Activated naive CD4-positive, alpha-beta T cell (primary cell): ENCODE measurements at places on chromosomes 1 and 21.

DNA sequence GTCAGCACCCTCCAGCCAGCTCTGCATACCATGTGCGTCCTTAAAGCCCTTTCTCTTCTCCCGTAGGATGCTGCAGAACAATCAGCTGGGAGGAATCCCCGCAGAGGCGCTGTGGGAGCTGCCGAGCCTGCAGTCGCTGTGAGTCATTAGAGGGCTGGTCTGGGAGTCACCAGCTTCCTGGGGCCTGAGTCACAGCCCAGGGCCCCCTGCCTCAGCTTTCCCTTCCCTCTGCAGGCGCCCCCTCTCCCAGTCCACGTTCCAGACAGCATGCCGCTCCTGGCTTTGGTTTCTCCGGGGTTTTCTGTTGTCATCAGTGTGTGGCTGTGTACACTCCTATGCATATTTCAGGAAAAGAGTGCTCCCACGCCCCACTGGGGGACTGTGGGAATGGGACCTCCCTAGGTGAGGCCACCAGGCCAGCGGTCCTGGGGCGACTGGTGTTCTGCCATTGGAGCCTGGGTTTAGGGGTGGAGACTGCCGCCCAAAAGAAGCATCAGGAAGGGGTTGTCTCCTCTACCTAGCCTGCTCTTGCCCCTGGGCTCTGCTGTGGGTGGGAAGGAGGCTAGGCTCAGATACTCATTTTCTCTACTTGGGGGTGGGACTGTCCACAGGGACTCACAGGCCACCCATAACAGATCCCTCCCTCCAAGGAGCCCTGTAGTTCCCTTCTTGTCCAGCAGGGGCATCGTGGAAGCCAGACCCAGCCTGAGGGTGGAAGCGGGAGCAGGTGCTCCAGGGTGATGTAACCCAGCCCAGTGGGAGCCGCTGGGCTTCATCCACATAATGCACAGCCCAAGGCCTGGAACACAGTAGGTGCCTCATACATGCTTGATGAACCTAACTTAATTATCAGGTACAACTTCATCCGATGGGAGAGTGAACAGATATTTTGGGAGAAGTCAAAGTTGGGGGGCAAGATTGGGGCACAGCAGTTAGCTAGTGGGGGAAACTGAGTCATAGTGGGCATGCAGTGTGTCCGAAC, 42.5 kb downstream of the LGR6 start:
- DNase-seq, result peak; percentile 22

GRCh38 chr1:209561532-209561931, 22.0 kb upstream of the CAMK1G start:
- no peak for DNase-seq

- no peak for DNase-seq
These were observed 13.1 kb downstream of the UTP11 start for GRCh38 chr1:38025664-38026063.

DNA sequence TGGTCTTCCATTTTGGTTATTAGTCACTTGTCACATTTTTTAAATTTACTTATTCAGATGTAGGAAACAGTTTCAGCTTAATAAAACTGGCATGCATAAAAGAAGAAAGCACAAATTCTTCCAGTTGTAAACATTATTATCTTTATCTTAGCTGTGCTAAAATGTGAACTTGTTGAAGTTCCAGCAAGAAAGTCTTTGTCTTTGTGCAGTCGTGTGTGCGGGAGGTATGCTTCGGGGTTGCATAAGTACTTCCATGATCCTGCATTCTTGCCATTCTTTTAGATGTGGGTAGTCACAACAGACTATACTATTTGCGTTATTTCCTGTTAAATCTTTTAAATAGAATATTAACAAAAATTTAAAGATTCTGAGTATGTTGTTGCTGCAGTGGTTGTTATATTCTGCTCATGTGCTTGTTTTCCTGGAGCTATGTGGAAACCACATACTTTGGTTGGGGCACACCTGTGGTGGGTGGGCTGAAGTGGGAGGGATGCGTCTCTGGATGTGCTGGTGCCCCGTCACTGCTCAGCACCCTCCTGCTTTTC, 49.9 kb downstream of the CBS start:
- DNase-seq, result no peak

GRCh38 chr1:111195002-111195684, 5.3 kb downstream of the DENND2D start:
- DNase-seq, result no peak

GRCh38 chr1:247452447-247453039, 5.4 kb downstream of the OR2B11 start:
- no peak for DNase-seq

DNA sequence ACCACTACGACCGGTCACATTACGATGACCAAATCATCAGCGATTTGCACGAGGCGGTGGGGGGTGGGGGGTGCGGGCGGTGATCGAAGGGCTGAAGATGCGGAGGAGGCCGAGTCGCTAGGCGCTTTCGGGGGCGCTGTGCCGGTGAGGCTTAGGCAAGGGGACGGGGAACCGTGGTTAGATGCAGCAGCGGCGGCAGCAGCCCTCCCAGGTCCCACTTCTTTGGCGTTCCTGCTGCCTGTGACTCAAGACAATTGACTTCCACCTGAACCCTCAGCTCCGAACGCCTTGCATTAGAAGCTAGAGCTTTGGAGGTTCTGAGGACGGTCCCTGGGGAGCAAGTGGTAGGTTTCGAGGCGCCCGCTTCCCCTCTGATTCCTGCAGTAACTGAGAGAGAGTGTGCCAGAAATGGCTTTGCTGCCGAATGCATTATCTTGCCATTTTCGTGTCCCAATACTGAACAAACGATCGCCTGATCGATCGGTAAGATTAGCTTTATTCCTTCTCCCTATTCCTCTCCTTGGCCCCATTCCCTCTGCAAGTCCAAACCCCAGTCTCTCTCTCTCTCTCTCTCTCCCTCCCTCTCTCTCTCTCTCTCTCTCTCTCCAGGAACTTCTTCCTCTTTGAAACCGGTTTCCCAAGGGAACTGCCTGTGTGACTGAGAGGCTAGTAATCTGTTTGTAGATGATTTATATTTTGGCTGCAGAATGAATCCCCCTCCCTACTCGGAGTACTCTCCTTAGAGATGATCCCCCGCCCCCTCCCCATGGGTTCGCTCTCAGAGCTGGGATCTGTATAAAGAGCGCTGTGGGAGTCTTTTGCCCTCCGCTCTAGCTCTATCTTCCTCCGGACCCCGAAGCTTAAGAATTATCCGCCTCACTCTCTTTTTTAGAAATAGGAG, 735 bp upstream of the BRINP3 start:
- DNase-seq, result no peak

GRCh38 chr1:106748606-106749005, 307.9 kb upstream of the PRMT6 start:
- DNase-seq, result no peak

DNA sequence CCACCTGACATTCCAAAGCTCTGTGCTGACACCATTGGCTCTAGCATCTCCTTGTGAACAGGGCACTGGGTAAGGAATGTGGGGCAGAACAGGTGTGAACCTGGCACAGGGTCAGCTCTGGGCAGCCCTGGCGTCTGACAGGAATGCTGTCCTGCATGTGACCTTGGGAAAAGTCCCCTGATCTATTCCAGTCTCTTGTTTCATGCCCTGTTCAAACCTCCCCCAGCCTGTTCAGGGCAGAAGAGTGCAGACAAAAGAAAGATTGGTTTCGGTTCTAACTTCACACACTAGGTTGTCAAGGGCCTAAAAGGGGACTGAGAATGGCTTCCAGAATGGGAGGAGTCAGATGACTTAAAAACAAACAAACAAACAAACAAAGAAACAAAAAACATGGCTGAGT, 27.6 kb upstream of the SDHB start:
- no peak for DNase-seq
